ENCODE measurements at places on chromosomes 5 and 9.

DNA sequence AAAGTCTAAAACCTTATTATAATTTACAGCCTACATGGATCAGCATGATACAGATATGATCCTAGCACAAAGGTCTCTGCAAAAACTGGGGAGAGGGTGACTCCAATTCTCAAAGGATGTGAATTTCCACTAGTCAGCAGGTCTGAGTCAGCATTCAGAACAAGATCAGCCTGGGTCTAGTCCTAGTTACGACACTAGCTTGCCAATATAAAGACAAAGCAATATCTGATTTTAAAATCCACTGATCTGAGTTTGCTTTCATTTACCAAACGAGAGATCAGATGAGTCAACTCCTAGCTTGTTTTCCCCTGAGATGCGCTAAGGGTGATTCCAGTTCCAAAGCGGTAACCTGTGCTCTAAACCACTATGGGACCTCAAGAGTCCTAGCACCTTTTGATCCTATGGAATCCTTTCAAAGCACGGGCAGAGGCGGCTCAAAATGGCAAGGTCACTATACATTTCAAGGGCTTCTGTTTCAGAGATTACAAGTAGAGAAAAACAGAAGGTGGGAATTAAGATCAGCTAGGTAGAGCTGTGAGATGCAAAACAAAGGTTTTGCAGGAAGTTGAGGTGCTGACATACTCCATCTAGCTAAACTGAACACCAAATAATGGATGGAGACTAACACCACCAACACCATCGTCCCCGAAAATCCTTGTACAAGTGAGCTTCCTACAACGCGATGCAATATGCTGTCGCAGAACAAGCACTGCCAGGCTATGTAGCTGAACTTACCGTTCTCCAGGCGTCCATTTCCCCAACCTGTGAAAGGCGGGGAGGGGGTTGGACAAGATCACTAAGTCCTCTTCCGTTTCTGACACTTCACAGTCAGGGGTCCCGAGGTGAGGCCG is 906 bp downstream of the SLC25A51 start:
- DNase-seq, result no peak

GRCh38 chr9:69249337-69249736 is 75.3 kb downstream of the TJP2 start:
- DNase-seq, result no peak

DNA sequence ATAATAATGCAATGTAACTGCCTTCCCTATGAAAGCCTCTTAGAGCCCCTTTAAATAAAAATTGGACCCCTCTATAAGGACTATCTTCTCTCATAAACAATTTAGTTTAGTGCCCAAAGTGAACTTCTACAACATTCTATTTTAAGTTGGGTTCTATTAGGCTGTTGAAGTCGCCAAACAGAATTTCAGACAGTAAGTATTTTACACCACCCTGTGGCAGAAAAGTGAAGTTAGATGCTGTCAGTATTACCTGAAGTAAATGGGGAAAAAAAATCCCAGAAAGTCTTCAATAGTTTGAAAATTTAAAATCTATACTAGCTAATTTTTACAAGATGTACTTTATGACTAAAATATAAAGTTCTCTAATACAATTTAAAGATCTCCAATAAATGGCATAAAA is 29.5 kb downstream of the CAAP1 start:
- no peak for DNase-seq

DNA sequence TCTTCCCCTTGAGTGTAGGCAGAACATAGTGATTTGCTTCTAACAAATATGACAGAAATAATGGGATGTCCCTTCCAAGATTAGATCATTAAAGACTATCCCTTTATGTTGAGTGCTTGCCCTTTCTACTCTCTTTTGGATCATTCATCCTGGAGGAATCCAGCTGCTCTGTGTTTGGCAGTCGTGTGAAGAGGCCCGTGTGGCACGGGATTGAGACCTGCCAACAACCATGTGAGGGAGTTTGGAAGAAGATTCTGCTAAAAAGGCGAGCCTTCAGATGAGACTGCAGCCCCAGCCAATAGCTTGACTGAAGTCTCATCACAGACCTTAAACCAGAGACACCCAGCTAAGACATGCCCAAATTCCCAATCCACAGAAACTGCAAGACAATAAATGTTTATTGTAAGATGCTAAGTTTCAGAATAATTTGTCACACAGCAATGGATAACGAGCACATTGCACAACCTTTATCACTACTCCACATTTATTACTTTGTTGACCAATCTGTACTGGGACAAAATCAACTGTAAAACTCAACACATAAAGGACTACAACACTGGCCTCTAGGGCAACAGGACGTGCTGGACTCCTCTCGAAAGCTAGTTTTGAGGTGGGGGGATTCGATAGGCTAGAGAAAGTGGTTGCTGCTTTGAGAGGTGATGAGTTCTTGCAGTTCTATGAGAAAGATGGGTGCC is 42.8 kb downstream of the ANGPTL2 start:
- no peak for DNase-seq

DNA sequence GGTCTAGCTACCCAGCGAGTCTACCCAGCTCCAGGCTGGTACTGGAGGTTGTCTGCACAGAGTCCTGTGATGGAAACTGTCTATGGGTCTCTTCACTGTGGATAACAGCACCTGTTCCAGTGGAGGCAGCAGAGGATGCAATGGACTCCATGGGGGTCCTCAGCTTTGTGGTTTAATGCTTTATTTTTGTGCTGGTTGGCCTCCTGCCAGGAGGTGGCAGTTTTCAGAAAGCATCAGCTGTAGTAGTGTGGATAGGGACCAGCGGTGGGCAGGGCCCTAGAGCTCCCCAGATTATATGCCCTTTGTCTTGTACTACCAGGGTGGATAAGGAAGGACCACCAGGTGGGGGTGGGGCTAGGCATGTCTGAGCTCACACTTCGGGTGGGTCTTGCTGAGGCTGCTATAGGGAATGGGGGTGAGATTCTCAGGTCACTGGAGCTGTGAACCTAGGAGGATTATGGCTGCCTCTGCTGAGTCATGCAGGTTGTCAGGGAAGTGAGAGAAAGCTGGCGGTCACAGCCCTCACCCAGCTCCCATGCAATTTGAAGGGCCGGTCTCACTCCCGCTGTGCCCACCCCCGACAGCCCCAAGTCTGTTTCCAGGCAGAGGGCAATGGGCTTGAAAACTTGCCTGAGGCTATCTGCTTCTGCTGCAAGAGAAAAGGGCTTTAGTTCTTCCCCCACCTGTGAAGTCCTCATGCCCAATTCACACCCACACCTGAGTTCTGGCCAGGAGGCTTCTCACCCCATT is 397.1 kb downstream of the TLE1 start:
- no peak for DNase-seq

DNA sequence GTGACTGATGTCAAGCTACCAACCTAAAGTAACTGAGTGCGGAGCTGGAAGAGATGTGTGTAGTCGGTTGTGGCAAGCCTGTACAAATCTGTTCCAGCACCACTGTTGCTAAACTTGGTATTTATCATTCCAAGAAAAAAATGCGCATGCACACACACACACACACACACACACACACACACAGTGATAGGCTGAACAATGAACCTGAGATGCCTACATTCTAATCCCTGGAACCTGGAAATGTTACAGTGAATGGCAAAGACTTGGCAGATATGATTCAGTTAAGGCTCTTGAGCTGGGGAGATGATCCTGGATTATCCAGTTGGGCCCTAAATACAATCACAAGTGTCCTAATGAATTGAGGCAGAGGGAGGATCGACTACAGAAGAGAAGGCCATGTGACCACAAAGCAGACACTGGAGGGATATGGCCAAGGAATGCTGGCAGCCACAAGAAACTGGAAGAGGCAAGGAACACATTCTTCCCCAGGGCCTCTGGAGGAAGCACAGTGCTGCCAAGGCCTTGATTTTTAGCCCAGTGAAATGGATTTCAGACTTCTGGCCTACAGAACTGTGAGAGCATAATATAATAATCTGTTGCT is 49.7 kb upstream of the LHFPL2 start:
- no peak for DNase-seq

DNA sequence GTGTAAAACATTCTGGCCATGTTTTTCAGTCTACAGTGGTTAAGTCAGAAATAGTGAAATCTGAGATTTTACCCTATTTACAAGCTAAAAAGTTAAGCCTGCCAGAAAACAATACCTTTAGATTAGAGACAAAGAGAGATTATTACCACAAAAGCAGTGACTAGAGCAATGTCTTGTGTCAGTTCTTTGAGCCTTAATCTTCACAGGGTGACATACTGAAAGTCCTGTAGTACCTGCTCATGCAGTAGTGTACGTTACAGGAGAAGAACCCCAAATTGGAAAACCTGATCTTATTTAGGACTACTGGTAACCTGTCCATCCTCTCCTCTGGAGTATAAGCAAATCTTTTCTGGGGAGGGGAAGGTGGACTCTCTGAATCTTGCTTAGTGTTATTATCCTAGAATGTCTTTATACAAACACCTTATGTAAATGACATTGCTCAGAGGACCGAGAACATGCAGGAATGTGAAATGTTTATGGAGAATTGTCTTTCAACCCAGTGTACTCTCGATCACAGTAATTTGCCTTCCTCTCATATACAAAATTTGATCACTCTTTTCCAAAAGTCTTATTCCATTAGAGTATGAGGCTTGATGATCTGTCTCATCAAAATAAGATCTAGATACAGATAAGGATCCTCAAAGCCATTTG is 55.7 kb downstream of the ERBIN start:
- DNase-seq, result no peak

DNA sequence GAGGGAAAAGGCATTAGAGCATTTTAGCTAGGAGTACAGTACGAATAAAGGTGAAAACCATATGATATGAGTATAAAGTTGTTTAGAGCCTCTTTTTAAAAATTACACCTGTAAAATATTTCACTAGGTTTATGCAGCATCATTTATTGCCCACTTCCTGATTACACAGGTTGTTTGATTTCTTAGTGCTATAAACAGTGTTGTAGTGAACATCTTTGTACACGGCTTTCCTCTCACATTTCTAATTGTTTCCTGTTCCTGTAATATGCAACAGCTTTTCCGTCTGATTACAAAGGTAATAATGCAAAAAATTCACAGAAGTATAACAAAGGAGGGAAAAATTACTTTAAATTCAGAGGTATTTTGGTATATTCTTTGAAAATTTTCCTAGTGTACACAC is 13.0 kb downstream of the STOM start:
- no peak for DNase-seq

DNA sequence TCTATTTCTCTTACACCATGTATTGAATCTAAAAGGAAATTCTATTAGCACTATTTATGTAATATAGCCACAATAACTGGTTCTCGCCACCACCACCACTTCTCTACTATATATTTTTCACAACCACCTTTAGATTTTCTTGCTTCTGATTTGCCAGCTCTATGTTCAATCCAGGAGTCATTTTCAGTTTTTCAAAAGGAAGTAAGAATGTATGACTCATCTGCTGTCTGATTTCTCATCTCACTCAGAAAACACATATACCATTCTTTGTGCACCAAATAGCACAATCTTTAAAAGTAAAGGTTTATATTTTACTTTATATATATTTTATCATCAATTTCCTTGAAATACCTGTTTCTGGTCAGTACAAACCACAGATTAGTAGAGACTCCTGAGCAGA is 1127.5 kb downstream of the TAF11L14 start:
- no peak for DNase-seq

DNA sequence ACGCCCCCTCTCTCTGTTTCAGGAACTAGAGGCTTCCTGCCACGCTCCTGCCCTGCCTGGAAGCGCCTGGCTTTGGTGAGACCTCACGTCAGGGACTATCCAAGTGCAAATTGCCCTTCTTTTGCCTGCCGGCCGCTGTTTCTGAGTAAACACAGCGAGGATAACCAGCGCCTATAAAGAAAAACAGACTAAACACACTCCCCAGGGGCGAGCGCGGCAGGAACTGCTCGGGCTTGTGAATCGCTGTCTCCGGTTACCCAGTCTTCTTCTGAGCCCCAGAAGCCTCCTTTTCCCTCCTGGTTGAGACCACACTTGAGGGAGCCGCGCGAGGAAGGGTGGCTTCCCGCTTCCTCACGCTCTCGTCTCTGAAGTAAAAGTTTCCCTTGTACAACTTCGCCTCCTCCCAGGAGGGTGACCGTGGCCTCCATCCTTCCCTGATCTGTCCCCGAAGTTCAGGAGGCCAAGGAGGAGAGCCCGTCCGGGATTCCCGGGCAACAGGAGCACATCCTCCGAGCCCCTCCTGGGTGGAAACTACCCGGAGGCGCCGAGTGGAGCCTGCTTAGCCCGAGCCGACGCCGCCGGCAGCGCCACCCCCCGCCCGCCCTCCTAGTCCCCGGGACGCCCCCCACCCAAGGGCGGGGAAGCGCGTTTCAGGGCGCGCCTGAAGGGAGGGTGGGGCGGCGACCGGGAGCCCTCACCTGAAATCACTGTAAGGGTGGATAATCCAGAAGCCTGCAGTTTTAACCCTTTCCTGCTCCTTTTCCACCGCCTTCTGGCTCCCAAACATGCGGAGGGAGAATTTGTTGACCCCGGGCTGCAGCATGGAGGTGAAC is 993 bp downstream of the HCN1 start:
- no peak for DNase-seq

- no peak for DNase-seq
Measured at GRCh38 chr9:27340961-27341511, 44.1 kb upstream of the EQTN start.

GRCh38 chr5:151686674-151687407 is at the start of gene SPARC:
Gene SPARC, minus strand, starts transcription at chr5:151686915. Its CDS starts 10,727 bp downstream, at chr5:151676188.
- no peak for DNase-seq

- DNase-seq, result no peak
Measured at GRCh38 chr9:113630386-113631136, 167.0 kb downstream of the RGS3 start.

DNA sequence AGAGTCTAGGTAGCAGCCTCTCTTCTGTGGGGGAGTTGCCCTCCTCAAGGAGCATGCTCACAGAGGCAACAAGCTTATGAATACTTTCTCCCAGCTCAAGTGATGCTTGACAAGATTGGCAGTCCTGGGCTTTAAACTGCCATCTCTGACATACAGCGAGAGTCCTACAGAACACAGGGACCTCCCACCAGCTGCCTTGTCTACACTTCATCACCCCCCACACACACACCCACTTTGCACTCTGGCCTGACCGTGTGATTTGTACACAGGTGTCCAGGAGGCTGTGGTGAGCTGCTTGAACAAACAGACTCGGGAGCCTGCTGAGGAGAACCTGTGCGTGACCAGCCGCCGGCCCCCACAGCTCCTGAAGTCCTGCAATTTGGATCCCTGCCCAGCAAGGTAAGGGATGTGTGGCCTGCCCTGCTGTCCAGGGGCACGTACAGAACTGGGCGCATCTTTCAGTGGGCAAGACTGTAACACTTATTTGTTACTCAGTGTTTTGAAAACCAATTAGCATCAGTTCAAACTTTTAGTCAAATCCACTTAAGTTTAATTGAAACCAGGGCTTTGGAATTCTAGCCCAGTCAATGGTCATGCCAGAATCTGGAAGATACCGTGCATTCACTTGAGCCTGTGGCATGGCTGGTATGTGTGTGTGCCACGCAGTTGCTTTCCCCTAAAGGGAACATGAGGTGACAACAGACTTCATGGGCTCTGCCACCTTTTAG is 247.5 kb downstream of the ADAMTSL1 start:
- DNase-seq, result no peak

GRCh38 chr9:90121762-90122161 is 517.0 kb downstream of the GADD45G start:
- DNase-seq, result no peak

GRCh38 chr5:72662936-72663335 is 153.5 kb upstream of the TNPO1 start:
- no peak for DNase-seq

Measured in T-helper 17 cell (primary cell).